NB4 (cell line): ENCODE measurements at places on chromosomes 16 and 17.
A peak's percentile ranks its signal among the peaks of the same experiment; 100 is the strongest.

DNA sequence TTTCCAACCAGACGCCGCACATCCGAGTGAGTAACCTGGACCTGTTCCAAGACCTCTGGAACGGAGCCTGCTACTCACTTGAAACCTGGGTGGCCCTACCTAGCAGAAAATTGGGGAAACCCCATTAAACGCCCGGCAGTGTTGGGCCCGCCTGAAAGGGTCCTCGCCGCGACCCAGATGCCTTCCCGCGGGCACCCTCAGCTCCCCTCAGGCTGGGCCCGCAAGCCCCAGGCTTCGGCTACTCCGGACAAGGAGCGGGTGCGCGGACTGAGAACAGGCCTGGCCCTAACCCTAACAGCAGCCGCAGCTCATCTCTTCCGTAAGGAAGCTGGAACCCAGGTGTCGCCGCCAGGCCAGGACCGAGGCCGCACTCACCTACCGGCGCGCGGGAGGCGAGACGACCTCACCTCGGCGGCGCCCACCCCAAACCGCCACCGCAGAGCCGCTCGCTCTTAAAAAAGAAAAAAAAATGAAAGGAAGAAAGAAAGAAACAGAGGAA lies 344 bp downstream of the PSME3IP1 start:
- DNase-seq: no peak

DNA sequence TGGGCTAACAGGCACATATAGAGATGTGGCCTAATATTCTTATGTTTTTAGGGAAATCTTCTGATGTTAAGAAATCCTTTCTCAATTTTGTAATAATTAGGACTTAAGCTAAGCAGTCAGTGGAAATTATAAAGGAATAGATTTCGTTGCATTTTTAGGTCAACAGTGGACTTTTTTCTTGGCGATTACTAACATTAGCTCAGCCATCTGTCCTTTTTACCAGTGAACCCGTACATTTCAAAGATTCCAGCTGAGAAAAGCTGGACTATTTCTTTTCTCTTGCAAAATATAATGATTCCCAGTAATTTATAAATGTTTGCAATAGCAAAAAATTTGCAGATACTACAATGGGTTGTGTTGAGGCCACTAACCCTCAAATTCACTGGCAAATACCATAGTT lies 54.9 kb upstream of the CA10 start:
- no peak for DNase-seq

GRCh38 chr17:30556374-30557332 lies 79.4 kb downstream of the GOSR1 start:
- no peak for DNase-seq

DNA sequence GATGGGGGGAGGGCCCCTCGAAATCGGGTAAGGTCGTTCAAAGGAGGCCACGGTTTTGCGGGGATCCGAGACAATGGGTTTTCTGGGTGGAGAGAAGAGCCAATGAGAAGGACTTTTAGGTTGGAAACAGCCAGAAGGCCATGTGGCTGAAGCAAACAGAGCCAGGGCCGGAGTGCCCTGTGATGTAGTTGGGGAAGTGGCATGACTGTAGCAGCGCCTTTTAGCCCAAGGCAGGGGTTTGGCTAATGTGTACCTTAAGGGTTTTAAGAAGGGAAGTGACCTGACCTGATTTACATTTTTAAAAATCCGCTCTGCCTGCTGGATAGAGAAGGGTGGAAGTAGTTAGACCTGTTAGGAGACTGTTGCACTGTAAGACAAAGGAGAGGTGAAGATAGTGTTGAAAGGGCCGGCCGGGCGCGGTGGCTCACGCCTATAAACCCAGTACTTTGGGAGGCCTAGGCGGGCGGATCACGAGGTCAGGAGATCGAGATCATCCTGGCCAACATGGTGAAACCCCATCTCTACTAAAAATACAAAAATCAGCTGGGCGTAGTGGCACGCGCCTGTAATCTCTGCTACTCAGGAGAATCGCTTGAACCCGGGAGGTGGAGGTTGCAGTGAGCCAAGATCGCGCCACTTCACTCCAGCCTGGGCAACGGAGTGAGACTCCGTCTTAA lies 1.0 kb downstream of the LYRM1 start:
- peak; percentile 73 for DNase-seq

GRCh38 chr17:9044772-9045463 lies 23.6 kb downstream of the NTN1 start:
- DNase-seq: no peak

GRCh38 chr17:74010903-74011302 lies 192.6 kb upstream of the RPL38 start:
- no peak for DNase-seq
